ENCODE measurements at places on chromosomes 2 and 18. TPM values are rescaled to one million over a fixed set of nuclear protein-coding genes. Genes with fewer than 3 reads are reported as not detected.

GRCh38 chr2:237882510-237883481 is 23.4 kb downstream of the RAMP1 start:
- no peaks in the 10 kb centered on the region for H3K36me3 ChIP-seq
- DNase-seq, result peak; percentile 62
- no peak overlapping the region for H3K4me3 ChIP-seq
- H3K27ac ChIP-seq, result no peak overlapping the region
- peaks cover 30% of the 10 kb centered on the region for H3K4me1 ChIP-seq

GRCh38 chr2:236766850-236767249 is 197.2 kb downstream of the ACKR3 start:
- H3K36me3 ChIP-seq, result no peaks in the 10 kb centered on the region
- H3K27me3 ChIP-seq, result no peaks in the 10 kb centered on the region
- H3K27ac ChIP-seq, result no peak overlapping the region
- H3K4me1 ChIP-seq, result no peaks in the 10 kb centered on the region
- no peak overlapping the region for H3K4me3 ChIP-seq

GRCh38 chr2:55887901-55888624 is 35.5 kb downstream of the EFEMP1 start:
- no peak for DNase-seq
- peaks cover 30% of the 10 kb centered on the region for H3K4me1 ChIP-seq
- no peak overlapping the region for H3K27ac ChIP-seq
- H3K4me3 ChIP-seq, result no peak overlapping the region
- no peaks in the 10 kb centered on the region for H3K27me3 ChIP-seq

DNA sequence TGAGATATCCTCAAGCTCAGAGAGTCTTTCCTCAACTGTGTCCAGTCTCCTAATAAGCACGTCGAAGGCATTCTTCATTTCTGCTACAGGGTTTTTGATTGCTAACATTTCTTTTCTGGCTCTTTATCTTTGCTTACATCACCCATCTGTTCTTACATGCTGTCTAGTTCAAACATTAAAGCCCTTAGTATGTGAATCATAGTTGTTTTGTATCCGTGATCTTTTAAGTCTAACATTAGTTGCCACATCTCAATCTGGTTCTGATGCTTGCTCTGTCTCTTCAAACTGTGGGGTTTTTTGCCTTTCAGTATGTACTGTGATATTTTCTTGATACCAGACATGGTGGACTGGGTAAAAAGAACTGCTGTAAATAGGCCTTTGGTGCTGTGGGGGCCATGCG is 235.2 kb downstream of the SH3RF3 start:
- DNase-seq, result no peak
- no peak overlapping the region for H3K4me3 ChIP-seq
- H3K27me3 ChIP-seq, result no peaks in the 10 kb centered on the region
- H3K36me3 ChIP-seq, result no peaks in the 10 kb centered on the region
- no peak overlapping the region for H3K27ac ChIP-seq

The OR6B2 gene
- total RNA-seq, result not detected

The CYRIA gene
- 5.3 TPM for total RNA-seq

The GREB1L gene
- 0.52 TPM for total RNA-seq

The GRHL1 gene
- 2.0 TPM for total RNA-seq

The NR4A2 gene
- total RNA-seq, result 5.9 TPM
